ENCODE measurements at places on chromosomes 12 and 14. TPM values are rescaled to one million over a fixed set of nuclear protein-coding genes. Genes with fewer than 3 reads are reported as not detected.

- DNase-seq, result no peak
Measured at GRCh38 chr14:67806246-67806645, 10.1 kb downstream of the ZFYVE26 start.

Gene DDN
- 32.5 TPM for polyA plus RNA-seq

GRCh38 chr14:99958380-99958779 lies 106.8 kb upstream of the EVL start:
- no peak for DNase-seq

- no peak for DNase-seq
Measured at GRCh38 chr12:71591601-71592000, 72.0 kb downstream of the ZFC3H1 start.

Gene ANKS1B
- polyA plus RNA-seq, result 2.2 TPM

- DNase-seq, result no peak
Measured at GRCh38 chr12:93569301-93569655, 3.2 kb upstream of the SOCS2 start.

GRCh38 chr12:70305794-70306193 lies 60.3 kb upstream of the KCNMB4 start:
- no peak for DNase-seq

DNA sequence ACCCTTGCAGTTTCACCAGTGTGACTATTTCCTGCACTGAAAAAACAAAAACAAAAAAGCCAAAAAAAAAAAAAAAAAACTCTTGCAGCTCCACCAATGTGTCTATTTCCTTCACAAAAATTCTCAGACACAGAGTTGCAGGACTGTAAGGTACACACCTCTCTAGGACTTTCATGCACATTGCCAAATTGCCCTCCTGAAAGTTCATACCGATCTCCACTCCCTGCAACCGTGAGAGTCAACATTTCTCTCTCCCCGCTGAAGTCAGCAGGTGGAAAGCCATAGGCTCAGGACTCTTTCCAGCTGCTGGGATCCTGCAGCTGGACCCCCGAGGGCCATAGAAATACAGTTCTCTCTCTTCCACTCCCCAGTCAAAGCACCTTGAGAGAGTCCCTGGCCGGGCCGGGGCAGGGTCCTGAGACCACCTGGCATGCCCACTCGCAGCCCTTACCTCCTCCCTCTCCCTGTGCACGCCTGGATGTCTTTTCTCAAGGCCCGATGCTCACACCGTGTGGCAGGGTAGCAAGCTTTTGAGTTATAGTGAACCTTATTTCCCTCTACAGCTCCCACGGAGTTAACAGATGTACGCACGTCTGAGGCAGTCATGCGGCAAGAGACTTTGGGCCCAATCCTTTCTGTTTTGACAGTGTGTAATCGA lies 23.6 kb downstream of the MMAB start:
- DNase-seq, result no peak

Gene EPYC
- not detected for polyA plus RNA-seq

DNA sequence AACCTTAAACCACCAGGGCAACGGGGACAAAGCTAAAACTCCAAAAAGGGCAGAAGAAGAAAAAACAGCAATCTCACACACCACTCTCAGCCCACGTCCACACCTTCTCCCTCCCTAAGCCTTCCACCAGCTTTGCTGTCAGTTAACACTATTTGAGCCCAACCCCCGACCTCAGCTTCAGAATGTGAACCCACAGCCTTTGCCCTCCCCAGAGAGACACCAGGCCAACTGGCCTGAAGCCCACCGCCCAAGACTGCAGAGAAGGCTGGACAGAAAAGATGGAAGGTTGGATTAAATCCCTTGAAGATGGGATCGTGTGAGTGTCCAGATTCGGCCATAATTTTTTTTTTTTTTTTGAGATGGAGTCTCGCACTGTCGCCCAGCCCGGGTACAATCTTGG lies 22.4 kb downstream of the IRF2BPL start:
- DNase-seq, result no peak

DNA sequence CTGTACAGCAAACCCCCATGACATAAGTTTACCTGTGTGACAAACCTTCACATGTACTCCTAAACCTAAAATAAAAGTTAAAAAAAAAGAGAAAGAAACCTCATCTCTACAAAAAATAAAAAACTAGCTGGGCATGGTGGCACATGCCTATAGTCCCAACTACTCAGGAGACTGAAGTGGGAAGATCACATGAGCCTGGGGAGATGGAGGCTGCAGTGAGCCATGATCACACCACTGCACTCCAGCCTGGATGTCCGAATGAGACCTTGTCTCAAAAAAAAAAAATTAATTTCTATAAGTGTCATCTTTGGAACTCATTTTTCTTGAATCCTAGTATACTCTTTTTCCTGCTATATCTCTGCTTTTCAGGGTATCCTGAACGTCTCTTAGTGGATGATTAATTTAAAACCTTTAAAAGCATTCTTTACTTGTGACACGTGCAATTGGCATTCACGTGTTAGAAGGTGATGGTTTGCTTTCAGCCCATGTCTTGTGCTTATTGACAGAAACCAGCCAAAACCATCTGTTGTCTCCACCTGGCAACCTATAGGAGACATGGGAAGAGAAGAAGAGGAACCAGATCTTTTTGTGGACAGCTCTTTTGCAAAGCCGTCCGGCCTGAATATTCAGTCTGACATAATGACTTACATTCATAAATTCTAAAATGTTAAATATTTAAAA lies 30.6 kb upstream of the PPFIBP1 start:
- no peak for DNase-seq

DNA sequence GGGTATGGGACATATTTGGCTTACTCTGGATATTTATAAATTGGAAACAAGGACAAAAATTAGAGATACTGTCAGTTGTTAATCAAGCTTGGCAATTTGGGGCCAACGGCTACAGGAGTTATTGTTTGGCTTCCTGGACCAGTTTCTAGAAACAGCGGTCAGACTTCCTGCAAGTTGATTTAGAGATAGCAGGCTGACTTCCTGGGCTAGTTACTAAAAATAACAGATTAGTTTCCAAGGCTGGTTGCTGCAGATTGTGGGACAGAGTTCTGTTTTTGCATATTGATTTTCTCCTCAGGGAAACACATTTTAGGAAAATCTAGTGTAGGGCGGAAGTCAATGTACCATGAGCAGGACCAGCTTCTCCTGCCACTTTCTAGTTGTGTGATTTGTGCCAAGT lies 144.0 kb upstream of the TMPO start:
- DNase-seq, result no peak

GRCh38 chr12:40063414-40063813 lies 42.5 kb downstream of the SLC2A13 start:
- DNase-seq, result peak; percentile 10

Gene ACSS3
- 8.2 TPM for polyA plus RNA-seq

Gene CHPT1
- polyA plus RNA-seq, result 27.9 TPM

GRCh38 chr12:2924019-2924418 lies 33.3 kb downstream of the TULP3 start:
- no peak for DNase-seq

Gene NKX2-1
- polyA plus RNA-seq, result not detected

- no peak for DNase-seq
Measured at GRCh38 chr14:99678198-99678597, 5.9 kb upstream of the CYP46A1 start.

Gene ACSM4
- polyA plus RNA-seq, result not detected

Gene A2M
- 362 TPM for polyA plus RNA-seq

Gene SGPP1
- 8.2 TPM for polyA plus RNA-seq

DNA sequence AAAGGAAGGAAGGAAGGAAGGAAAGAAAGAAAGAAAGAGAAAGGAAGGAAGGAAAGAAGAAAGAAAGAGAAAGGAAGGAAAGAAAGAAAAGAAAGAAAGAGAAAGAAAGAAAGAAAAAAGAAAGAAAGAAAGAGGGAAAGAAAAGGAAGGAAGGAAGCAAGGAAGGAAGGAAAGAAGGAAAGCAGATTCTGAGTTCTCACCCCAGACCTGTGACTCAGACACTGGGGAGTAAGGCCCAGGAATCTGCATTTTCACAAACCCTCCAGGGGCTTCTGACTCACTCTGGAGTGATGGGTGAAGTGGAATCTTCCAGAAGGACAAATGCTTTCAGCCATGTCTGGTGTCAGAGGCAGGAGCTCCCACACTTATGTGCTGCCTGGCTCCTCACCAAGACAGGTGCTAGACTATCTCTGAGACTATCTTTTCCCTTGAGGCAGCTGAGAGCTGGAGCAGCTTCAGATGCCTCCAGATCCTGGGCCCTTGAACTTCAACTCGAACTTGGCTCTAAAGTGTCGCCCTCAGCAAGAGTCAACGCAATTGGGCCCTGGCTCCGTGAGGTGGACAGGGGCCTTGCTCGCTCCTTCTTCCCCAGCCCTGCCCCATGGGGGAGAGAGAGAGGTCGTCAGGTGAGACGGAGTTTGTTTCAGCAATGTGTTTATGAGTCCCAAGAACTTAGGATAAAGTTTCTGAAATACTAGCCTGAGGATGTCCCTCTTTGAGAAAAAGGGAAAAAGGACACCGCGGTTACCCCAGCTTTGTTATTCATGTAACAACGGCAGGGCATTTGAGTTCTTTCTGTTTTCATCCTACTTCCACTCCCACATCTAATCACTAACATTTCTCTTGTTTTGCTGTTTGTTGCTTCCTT lies 19.8 kb upstream of the SCARB1 start:
- DNase-seq, result no peak

Gene TAMALIN
- 20.7 TPM for polyA plus RNA-seq

- DNase-seq, result no peak
Measured at GRCh38 chr12:52054231-52054832, 3.1 kb downstream of the NR4A1 start.

DNA sequence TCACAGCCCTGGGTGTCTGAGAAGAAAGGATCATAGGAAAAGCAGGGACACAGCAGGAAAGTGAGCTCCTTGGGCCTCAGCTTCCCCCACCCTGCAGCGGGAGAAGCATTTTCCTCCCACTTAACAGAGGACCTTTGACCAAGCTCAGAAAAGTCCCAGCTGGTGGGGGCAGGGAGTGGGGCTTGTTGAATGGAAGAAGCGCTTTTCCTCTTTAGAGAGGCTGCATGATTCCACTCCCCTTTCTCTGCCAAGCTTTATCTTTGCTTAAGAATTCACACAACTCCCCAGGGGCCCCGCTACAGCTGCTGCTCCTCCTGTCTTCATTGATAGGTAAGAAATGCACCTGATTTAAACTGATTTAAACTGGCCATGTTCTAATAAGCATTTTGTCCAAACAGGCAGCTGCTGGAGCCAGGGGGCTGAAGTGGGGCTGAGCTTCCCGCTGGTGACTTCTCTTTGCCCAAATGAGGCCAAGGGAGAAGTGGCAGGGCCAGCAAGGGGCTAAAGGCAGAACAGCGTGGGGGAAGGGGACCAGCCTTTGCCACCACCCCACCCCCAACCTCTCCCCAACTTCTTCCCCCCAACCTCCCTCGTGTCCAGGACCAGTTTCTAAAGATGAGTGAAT lies 1.7 kb upstream of the PAPLN start:
- no peak for DNase-seq

DNA sequence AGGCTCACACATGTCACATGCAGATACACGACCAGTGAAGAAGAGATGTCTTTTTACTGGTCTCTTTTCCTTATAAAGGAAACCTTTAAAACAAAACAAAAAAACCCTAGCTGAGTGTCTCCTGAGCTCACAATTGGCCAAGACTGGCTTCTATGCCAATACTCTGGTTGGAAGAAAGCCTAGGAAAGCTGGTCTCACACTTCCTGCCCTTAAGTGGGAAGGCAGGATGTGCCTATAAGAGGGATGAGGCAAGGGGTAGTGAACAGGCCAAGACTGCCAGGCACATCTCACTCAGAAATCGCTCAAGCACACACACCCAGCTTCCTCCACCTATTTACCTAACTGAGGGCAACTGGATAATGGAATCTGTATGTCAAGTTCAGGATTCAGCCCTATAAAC lies 50.0 kb downstream of the SOCS2 start:
- no peak for DNase-seq

- DNase-seq, result no peak
Measured at GRCh38 chr14:29236848-29237247, 470.3 kb downstream of the FOXG1 start.

- DNase-seq, result no peak
Measured at GRCh38 chr14:20631023-20631879, 10.2 kb downstream of the OR6S1 start.

GRCh38 chr12:121600702-121601336 lies 20.0 kb upstream of the KDM2B start:
- no peak for DNase-seq

Gene KIF5A
- not detected for polyA plus RNA-seq

Gene ZC2HC1C
- polyA plus RNA-seq, result 2.0 TPM

DNA sequence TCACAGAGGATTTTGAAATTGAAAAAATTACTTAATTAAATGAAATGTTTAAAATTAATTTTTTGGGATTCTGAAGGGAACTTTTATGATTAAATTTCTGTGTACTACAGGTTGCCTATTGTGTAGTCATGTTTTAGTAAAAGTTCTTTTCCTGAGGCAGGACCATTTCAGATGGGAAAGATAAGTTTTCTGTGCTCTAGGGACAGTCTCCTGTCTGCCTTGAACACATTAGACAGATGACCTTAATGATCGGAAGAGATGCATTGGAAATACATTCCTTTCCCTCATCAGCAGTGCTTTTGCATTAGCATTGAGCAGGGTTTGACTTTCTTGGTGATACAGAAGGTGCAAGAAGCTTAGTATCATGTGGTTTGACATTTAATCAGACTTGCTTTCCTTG lies 28.1 kb downstream of the CRADD start:
- no peak for DNase-seq

DNA sequence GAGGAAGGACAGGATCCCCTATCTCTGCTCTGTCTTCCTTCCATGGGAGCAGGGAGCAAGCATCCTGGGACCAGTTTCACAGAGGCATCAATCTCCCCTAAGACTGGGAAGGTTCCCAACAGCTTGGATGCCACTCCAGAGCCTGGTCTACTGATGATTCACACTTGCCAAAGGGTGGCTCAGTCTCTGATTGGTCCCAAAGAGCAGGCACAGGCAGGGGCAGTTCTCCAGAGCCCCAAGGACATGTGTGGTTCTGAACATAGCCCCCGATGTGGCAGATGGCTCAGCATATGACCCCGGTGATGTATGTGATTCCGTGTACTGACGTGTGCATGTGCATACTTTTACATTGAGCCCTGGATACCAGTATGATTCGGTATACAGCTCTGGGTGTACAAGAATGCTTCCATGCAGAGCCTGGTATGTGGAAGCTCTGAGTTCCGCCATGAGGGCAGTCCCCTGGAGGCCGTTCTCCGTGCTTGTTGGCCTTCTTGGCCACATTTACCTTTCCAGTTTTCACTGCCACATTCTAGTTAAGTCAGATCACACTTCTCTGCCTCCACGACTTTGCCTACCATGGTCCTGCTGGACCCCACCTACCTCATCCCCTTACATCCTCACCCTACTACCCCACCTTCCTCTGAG lies 21.2 kb downstream of the ITGA7 start:
- no peak for DNase-seq

- DNase-seq, result no peak
Measured at GRCh38 chr14:53615252-53615651, 341.4 kb downstream of the BMP4 start.

All from hindlimb muscle (tissue), 1 donor.